ENCODE measurements at places on chromosomes 2 and 18.

DNA sequence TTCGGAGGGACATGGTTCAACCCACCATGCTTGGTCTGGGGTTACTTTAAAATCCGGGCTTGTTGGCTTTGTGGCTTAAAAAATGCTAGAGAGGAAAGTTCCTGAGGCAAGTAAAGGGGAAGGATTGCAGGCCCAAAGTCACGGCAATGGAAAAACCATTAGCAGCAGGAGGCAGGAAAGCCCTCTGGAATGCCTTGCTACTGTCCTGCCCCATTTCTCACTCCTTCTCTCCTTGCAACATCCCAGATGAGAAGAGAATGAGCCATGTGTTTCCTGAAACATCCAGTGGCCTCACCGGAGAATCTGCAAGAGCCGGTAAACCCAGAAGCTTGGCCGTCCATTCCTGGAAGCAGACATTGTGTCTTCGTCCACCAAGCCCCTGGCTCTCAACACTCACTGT is 97.4 kb upstream of the LCLAT1 start:
- no peak for DNase-seq

GRCh38 chr2:29412197-29412925 is 297.1 kb downstream of the CLIP4 start:
- no peak for DNase-seq

DNA sequence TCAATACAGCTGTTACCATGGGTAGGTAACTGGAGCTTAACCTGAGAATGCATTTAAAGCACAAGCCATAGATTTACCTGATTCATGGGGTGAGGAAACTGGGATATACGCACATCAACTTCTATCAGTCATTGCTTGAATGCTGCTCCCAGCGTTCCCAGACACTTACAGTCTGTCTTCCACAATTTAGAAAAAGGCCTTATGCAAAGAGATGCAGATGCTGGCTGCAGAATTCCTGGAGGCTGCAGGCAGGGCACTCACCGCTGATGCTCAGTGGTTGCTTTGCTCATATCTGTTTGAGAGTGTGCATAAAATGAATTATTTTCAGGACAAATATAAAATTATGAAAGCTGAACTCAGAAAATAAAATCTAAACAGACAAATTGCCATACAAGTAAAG is 950.7 kb upstream of the PIK3C3 start:
- DNase-seq, result no peak

- DNase-seq, result no peak
These were observed 17.0 kb downstream of the ARHGAP28 start for GRCh38 chr18:6746386-6746960.

- no peak for DNase-seq
These were observed 51.2 kb upstream of the LYPD6B start for GRCh38 chr2:148987286-148987685.

DNA sequence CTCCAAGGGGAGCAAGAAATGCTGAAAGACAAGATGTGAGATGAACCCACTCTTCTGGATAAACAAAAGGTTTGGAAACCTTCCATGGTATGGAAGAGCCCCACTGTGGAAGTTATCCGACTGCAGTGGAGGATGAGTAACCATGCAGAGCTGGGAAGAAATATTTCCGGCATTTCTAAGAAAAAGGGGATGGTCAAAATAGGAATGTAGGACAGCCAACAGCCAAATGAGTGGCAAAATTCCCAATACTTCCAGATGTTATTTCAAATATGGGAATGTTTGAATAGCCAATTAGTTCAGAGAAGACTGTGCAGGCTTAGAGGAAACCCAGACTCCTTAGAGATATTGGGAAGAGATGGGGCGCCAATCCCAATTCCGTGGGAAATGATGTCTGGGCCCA is 246.8 kb downstream of the RAD51AP2 start:
- no peak for DNase-seq

DNA sequence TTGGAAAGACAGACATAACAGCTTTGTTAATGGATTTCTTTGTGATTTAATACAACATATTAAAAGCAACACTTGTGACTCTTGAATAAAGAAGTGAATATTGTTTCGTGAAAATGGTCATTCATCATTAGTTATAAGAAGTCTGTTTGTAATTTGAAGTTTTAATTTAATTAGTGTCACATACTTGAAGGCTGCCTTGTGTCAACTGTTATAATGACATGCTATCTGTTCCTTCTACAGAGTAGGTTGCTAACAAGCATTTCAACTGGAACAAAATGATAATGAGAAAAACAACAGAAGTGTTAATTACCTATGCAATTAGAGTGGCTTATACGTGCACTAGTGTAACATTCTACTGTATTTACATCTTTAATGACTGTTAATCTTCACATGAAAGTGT is 624.7 kb downstream of the LRP1B start:
- no peak for DNase-seq

- no peak for DNase-seq
These were observed 76.6 kb upstream of the MAP4K3 start for GRCh38 chr2:39513641-39514094.

DNA sequence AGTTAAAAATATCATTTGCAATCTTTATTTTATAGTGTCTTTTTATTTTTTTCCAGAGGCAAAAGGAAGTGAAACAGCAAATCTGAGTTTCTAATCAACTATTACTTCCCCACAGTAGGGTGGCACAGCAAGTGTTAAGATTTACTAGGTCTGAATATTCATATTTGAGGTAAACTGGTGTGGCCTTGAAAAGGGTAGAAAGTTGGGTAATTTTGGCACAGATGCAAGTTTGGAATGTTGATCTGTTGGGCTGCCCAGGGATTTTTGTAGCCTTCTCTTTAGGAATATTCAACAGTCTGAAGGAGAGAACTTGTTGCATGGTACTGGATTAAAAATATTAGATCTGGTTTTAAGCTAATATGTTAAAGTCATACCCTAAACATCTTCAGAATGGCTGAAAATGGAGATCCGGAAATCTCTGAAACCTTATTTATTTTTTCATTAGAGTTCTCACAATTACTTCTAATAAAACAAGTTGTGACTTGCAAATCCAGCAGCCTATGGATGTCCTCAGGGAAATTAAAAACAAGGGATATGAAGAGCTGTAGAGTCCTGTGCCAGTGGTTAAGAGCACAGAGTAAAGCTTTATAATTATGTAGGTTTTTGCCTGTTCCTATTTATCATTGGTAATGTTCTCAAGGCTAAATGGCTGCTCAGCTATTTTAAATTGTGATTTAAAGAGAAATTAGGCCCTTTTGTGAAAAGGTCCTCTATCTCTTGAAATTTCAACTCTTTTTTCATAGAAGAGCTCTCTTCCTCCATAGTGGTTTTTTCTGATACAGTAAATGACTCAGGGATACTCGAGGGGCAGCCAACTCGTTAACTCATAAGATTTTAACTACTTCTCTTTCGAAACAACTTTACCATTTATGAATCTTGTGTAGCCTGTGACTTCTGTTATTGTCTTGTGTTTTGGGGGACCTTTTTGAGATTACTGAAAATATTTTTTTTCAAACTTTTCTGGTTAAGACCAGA is 11.0 kb downstream of the TANK start:
- no peak for DNase-seq
